ENCODE measurements at places on chromosomes 12 and 14.

- DNase-seq = no peak
Observed at GRCh38 chr12:71472441-71472911, 32.9 kb downstream of the LGR5 start.

- no peak for DNase-seq
Observed at GRCh38 chr14:104633276-104634137, 28.9 kb upstream of the TMEM179 start.

- no peak for DNase-seq
Observed at GRCh38 chr12:103772367-103773108, 68.5 kb downstream of the NT5DC3 start.

DNA sequence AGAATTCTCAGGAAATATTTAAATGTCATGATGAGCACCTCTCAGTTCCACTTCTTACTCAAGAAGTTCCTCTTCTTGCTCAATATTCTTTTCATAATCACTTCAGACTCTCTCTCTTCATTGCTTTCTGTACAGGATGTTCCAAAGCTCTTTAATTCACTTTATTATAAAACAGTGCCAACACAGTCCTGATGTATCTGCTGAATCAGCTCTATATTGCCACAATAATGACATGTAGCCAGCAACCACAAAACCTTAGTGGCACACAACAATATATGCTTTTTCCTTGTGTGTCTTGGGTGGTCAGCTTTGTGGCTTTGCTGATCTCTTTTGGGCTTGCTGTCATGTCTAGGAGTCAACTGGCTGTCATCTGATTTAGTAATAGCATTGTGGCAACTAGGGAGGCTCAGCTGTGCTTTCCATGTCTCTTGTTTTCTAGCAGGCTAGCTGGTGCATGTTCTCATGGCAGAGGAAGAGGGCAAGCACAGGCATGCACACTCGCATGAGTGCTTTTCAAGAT lies 52.8 kb upstream of the SLC2A13 start:
- no peak for DNase-seq

- DNase-seq = no peak
Observed at GRCh38 chr14:43165651-43166050, 1341.4 kb downstream of the FSCB start.

DNA sequence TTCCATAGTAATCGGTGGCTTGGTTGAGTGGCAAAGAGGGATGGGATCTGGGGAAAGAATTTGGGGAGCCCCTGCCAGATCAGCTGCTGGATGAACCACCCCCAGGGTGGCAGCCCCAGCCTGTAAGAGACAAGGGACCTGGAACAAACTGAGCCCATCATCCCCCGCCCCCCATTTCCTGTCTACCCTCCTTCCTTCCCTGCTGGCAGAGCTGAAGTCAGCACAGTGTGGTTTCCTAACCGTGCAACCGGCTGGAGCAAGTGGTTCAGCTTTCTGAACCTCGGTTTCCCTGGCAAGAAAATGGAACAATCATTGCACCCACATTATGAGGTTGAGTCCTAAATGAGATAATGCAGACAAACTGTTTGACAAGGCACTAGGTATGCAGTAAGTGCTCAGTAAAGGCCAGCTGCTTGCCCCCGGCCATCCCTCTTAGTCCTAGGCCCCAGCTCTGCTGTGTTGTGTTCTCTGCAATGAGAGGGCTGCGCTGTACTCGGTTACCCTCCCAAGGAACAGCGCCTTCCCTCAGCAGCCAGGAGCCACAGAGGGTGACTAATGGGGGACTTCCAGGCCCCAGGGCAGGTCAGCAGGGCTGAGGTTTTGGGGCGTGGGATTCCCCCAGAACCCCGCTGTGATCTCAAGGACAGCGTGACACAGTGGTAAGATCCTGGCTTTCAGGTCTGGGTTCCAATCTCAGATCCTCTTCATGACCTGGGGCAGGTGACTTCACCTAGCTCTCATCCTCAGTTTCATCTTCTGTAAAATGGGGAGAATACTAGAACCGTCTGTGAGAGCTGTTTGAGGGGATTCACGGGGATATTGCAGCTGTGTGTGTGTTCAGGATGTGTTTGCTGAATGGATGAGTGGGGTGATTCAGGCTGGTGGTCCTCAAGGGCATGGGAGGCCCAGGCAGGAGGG lies 16.5 kb downstream of the SELPLG start:
- peak; percentile 71 for DNase-seq

DNA sequence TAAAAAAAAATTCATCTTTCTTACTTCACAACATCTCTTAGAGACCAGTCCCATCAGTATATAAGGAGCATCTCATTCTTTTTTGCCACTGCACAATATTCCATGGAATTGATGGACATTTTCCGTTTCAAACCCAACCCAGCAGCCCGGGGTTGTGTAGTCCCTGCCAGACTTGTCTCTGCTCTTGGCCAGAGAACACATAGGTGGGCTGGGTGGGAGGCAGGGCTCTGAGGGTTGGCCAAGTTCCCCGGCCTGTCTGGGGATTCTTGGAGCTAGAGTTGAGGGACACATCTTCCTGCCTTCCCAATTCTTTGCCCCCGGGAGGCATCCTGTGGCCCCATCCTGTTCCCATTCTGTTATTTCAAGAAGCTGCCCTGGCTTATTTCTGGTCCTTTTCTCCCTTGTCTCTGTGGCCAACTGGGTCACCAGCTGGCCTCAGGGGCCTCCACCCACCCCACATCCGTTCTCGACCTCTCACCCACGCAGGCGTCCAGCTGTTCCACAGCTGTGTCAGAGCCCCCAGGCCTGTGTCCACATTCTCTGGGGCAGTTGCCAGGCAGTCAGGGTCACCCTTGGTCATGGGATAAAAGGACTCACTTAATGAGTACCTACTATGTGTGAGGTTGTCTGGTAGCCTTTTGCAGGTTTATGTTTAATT lies 52.0 kb upstream of the CCDC63 start:
- no peak for DNase-seq

DNA sequence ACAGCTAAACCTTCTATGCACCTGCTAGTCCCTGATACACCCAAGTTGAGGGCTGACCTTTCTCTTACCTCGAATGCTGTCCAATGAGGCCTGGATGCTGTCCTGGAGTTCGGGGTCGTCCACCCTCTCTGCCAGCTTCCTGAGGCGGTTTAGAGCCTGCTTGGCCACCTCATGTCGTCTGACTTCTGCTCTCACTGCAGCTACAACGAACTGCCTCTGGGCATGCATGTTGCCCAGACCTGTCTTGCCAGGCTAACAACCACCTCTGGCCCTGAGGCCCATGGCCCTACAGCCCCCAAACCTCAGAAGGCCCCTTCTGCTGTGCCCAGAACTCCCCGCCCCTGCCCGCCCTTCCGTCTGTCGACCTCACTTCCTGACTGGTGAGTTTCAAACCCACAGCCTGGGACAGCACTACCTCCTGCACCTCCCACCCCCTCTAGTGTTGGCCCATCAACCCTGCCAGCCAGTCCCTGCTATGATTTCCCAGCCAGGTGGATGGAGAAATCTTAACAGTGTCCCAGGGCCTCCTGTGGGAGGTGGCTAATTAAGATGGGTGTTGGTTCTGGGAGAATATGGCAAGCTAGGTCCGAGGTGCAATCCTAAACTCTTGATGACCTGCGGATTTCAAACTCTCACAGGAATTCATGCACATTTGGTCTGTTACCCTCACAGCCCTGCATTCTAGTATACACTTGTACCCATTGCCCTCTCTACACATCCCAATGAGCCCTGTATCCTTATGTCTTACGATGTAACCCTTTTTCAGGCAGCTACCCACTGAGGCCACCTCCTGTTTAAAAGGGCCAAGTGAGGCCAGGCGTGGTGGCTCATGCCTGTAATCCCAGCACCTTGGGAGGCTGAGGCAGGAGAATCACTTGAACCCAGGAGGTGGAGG lies 2.7 kb upstream of the TSPAN31 start:
- DNase-seq = peak; percentile 62

GRCh38 chr12:127336416-127336815 lies 930.6 kb upstream of the TMEM132C start:
- no peak for DNase-seq

GRCh38 chr12:69886109-69886508 lies 61.1 kb downstream of the MYRFL start:
- no peak for DNase-seq

- DNase-seq = no peak
Observed at GRCh38 chr14:63960926-63961567, 108.2 kb downstream of the SYNE2 start.

- DNase-seq = no peak
Observed at GRCh38 chr12:26867080-26867479, 34.1 kb upstream of the ITPR2 start.

- DNase-seq = no peak
Observed at GRCh38 chr12:3142386-3142785, 65.2 kb downstream of the TSPAN9 start.

DNA sequence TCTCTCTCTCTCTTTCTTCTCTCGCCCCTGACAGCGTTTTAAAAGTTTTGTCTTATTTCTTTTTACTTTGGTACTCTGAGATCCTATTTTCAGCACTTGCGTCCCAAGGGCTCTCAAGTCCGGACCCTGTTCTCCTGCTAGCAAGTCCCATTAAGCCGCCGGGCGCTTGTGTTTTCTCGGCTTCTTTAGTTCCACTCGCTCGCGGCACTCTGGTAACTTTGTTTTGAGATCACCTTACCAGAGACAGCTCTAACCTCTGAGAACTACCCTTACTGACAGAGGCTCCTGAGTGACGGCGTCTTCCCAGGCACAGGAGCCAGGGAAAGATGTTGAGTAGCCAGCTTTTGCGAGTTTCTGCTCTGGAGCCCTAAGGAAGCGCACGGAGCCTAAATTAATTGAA lies 2.7 kb upstream of the MYF5 start:
- no peak for DNase-seq

DNA sequence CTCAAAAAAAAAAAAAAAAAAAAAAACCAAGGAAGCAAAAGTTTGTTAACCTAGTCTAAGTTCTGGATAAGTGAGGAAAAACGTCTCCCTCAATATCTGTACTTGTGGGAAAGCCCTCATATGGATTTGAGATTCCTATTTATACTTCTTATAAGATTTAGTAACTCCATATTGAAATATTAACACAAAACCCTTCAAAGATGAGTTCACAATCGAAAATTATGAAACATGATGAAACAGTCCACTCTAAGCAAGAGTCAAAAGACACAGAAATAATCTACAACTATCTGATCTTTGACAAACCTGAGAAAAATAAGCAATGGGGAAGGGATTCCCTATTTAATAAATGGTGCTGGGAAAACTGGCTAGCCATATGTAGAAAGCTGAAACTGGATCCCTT lies 25.2 kb downstream of the VWF start:
- no peak for DNase-seq

- DNase-seq = no peak
Observed at GRCh38 chr14:94701861-94702370, 68.0 kb downstream of the GSC start.

DNA sequence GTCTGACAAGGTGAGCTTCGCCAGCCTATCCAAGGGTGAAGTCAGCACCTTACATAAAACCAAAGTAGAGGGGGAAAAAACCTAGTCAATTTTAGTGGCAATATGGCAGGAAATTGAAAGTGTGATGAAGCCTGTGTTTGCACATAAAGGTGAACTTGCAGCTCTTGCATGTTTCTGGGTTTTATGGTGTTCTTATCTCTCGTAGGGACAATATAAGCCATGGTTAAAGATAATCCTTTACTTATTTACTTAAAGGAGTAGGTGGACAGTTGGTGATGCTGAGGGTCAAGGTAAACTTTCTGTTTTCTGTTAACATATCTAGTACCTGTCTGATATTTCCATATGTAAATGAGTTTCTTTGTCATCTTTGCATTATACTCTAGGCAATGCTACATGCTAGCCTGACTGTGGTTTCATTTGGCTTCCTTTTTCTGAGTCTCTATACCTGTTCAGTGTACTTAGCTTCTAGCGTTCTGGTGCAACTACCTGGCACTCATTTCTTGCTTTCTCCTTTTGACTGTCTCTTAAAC lies 32.8 kb downstream of the CCDC91 start:
- DNase-seq = no peak

DNA sequence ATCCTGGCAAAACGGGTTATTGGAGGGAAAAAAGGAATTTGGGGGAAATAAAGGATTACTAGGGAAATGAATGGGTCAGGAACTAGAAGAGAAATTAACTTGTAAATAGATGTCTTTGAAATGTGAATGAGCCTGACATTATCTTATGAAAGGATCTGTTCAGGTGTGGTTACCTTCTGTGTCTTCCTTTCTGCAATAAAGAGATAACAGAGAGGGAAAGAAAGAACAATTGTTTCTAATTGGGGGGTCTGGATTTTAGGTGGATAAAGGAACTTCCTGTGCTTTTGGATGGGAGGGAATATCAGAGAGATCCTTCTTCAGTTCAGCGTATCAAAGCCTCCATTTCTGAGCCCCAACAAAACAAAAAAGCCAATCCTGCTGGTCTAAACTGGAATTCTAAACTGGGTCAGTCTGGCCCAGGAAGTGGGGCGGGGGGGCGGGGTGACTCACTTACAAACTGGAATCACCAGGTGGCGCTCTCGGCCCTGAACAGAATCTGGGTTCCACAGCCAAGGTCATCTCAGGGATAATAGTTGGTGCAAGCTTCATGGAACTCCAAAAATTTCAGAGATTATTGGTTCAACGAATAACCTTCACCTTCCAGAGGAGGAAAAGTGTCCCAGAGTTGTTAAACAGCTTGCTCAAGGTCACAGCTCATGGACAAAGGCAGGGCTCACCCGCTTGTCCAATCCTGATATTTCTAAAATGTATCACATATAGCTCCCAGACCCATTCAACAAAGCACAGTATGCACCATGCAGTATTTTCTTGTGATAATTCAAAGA lies 15.2 kb upstream of the PEBP1 start:
- peak; percentile 26 for DNase-seq

All from activated T-helper 1 cell treated with anti-CD3 and anti-CD28 coated beads, Interleukin-2, amount 50 U/mL, for 16 hours (primary cell).